ENCODE measurements at places on chromosomes 1 and 21.

DNA sequence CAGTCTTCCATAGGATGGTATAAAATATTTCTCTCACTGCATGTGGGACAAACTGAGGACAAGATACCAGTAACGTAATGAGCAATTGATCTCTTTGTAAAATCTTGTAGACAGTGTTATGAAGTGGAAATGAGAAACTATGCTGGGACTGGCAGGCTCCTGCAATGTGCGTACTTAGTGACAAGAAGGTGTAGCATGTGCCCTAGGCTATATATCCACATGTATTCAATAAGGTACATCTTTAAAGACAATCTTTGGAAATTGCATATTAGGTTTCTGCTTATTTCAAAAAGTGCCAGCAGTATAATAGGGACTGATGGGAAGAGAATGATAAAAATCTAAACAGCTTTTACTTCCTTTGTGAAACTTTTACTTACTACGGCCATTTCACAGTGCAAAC is 81.9 kb upstream of the GREM2 start:
- no peak for DNase-seq

- no peak for DNase-seq
Observed at GRCh38 chr21:32073190-32073589, 200.4 kb downstream of the HUNK start.

DNA sequence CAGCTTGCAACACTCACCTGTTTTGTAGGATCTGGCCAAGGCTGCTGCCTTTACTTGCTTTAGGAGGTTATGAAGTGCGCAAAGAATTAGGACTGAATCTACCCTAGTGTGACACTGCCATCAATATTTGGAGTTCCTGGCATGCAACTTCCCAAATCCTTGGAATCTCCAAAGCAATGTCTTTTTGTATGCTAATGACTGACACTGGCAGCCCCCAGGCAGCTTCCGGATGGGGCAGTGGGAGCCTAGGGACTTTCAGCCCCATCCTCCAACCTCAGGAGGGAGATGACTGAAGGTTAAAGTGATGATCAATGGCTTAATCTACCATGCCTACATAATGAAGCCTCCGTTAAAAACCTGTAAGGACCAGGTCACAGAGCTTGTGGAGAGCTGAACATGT is 5.5 kb downstream of the RCC2 start:
- DNase-seq: no peak

GRCh38 chr1:3898994-3899753 is 898 bp downstream of the C1orf174 start:
- no peak for DNase-seq
